NCI-H2081 treated with DMSO at 0.1 percent for 48 hours (cell line): ENCODE measurements at places on chromosomes 7 and 10.

- no peak for DNase-seq
These were observed 115.2 kb upstream of the PCGF5 start for GRCh38 chr10:91105269-91105668.

GRCh38 chr7:27889800-27890199 is 149.8 kb downstream of the TAX1BP1 start:
- DNase-seq, result no peak

- no peak for DNase-seq
These were observed 297.3 kb upstream of the LYZL1 start for GRCh38 chr10:28991333-28992270.

DNA sequence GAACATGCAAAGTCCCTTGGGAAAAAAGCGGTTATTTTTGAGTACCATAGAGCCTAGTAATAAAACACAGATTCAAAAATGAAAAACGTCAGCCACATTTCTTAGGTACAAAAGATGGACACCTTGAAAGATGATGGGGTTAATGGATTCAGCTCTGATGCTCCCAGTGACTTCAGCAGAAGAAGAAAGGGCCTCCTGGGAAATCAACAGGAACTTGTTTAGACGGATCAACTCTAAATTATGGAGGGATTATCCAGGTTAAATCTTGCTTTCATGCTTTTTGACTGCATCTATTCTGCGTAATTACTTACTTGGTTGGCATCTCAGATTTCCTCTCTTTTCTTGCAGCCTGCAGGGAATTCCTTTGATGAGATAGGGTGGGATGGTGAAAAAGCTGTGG is 82.5 kb downstream of the TMEM178B start:
- DNase-seq, result no peak

DNA sequence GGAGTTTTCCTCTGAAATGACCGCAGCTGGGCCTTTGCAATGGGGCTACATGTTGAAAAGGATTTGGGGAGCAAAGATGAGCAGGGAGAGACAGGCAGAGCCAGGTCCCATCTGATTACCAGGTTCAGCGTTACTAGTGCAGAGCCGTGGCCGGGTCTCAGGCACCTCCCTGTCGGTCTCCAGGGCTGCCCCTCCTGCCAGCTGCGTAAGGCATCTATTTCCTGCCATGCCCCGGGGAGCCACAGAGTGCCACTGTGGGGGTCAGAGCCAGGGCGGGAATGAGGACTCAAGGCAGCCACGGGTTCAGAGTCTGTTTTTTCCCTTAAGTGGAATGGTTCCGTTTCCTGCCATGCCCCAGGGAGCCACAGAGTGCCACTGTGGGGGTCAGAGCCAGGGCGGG is 382.6 kb upstream of the SHH start:
- no peak for DNase-seq

DNA sequence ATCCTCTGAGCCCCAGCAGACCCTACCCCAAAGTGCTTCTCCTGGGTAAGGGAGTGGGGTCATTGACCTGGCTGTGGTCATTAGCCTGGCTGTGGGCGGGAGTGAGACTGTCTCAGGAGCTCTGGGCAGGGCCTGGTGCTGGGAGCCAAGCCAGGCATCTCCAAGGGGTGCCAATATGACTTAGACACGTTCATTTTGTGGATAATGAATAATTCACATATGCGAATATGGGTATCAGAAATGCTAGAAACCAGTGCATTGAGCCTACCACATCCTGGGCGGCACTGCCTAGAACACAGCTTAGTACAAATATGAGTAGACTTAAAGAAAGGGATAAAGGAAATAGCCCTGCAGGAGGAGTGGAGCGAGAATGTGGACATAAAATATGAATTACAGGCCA is 14.4 kb upstream of the SRRM3 start:
- no peak for DNase-seq

DNA sequence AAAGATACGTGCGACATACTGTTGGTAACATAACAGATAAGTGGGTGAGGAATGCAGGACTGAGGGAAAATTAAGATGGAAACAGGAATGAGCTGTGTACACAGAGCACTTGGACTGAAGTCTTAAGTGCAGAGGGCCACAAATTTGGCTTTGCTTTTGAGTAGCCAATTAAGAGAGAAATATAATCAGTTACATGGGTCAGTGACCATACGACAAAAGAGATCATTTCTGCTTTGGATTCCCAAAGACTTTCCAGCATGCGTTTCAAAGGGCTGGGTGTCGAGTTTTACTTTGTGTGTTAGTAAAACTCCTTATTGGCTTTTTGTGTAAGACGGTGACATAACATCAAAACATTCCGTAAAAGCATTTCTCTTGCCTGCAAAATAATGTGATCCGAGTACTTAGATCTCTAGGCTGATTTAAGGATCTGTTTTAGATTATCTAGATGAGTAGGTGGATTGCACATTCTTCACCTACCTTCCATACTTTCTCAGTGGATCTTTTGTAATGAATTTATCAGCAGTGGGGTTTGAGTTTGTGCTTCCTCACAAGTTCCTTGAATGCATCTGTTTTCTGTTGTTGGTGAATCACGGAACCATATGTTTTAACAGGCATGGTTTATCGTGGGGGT is 7.5 kb downstream of the RABGEF1 start:
- no peak for DNase-seq

- no peak for DNase-seq
These were observed 54.6 kb upstream of the MKI67 start for GRCh38 chr10:128180843-128181242.
